ENCODE measurements at places on chromosomes 13 and 19.
A peak's percentile ranks its signal among the peaks of the same experiment; 100 is the strongest.

DNA sequence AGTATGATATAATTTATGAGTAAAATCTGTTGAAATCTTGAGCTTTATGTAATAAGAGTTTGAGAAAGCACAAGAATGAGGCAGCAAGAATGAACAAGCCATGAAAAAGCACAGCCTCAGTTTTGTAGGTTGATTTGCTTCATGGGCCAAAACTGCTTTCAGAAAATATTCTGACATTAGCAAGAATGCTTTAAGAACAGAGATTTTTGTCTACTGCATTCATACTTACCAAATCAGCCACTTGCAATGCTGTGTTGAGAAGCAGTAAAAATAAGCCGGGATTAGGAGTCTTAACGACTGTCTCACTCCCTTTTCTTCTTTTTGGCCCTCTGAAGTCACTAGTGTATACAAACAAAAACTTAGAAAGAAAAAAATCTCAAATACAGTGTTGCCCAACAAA is 114.5 kb downstream of the POSTN start:
- DNase-seq = peak; percentile 51

DNA sequence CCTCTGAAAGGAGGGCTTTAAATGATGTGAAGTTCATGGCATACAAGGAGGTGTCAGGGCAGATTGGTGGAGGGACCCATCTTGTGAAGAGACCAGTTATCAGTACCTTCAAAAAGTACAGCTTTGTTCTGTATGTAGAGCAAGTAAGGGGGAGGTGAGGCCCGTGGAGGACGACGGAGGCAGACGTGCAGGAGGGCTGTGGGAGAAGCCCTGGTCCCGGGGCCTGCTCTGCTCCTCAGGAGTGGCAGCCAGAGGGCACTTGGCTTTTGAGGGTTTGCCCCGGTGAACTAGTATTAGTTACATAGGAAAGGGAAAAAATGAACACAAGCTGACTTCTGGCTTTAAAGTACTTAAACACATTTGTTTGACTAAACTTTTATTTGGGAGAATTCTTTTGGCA is 42.1 kb downstream of the COG3 start:
- DNase-seq = no peak

DNA sequence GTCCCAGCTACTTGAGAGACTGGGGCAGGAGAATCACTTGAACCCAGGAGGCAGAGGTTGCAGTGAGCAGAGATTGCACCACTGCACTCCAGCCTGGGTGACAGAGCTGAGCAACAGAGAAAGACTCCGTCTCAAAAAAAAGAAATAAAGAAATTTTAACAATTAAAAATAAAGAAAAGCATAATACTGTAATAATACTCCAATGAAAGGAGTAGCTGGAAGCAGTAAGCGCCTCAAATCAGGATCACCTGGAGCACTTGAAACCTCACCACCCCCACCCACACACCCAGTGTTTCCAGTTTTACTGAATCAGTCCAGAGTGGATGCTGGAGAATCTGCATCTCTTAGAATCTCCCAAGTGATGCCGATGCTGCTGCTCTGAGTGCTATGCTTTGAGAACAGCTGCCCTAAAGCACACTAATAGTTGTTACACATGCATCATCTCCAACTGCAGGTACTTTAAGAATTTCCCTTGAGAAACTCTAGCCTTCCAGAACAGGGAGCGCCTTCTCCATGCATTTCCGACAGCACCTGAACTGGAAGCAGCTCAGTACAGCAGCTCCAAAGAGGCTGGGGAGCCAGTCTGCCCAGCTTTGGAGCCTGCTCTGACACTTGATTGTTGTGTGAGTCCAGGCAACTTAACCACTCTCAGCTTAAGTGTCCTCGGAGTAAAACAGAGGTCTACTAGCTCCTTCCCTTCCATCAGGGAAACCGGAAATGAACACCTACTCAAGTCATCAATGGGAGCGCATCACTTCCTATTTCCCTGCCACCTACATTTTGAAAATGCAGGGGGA is 2.9 kb downstream of the ABCC4 start:
- no peak for DNase-seq

DNA sequence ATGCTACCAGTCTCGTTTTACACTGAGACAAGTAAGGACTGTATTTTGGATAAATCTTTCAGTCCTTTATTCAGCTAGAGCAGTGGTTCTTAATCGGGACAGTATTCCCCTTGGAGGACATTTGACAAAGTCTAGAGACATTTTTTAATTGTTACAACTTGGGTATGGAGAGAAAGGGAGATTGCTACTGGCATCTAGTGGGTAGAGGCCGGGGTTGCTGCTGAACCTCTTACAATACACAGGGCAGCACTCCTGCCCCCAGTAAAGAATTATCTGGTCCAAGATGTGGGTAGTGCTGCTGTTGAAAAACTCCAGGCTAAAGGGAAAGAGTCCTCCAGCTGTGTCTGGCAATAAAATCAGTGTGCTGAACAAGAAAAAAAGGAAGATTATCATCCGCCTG is 334.8 kb downstream of the SLC7A1 start:
- no peak for DNase-seq

DNA sequence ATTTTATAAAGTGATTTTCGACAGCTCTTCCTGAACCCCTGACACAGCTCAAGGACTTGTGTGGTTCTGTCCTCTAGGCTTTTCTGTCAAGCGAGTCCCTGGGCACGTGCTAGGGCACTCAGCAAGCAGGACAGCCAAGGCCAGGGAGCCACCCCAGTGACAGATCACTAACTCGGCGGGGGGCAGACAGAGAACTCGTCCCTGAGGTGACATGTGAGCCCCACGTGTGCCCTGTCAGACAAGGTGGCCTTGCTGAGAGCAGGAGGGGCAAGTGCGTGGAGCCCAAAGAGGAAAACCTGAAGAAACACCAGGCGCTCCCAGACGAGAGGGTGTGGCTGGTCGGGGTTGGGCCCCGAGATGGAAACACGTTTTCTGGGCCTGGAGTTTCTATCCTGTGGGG is 4.9 kb downstream of the ETFB start:
- no peak for DNase-seq

DNA sequence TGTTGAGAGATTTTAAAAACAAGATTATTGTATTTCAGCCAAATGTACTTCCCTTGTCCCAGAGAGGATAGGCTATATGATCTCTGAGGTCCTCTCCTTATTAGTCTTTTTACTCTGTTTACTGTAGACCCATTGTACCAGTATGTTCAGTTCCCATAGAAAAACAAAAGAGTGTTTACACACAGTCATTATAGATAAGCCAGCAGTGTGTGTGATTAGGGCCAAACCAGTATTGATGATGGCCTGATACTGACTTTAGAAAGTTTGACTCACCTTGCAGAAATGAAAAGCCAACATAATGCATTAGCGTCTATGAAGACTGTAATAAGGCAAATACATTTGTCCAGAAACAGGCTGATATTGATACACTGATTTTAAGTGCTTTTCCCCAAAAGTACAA is 6.2 kb downstream of the MTUS2 start:
- DNase-seq = no peak

Measured in fibroblast of skin of abdomen (primary cell).